ENCODE measurements at places on chromosomes 16 and 17.

DNA sequence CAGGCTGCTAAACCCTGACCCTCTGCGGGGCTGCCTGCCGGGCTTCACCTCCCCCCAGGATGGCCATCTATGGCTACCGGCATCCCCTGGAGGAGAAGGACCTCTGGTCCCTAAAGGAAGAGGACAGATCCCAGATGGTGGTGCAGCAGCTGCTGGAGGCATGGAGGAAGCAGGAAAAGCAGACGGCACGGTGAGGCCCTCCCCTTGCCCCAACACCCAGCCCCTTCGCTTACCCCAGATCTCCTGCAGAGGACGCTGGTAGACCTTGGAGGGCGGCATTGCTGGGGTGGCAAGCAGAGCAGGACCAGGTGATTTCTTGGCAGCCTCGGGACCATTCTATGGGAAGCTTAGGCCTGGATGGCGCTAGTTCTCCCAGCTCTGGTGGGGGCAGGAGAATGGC is 24.5 kb downstream of the ABCC3 start:
- DNase-seq: no peak

DNA sequence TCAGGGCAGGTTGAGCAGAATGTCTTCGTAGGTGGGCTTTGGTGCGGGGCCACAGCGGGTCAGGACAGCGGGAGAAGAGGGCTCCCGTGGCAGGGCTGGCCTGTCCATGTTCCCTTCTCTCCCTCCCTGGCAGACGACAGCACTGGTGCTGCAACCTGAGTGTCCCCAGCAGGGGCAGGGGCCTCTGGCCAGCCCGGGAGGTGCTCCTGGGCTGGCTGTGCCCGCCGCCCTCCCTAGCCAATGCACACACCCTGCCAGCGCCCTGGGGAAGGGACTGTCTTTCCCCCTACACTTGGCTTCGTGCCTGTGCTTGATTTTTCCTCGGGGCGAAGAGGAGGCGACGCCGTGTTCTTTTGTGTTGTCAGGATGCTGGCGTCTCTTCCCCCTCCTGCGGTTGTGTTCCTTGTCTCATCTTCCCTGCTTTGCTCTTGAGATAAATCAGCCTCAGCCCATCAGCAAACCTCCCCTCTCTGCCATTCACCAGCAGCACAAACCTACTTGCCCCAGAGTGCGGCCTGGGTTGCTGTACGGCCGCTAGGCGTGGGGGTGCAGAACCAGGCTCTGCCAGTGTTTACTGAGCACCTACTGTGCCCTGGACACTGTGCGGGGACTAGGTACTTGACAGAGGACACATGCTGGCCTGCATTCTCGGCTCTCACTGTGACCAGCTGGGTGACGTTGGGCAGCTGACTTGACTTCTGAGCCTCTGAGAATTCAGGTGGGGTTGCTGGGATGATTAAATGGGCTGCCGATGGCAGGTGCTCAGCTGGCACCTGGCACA is 237.3 kb upstream of the CIBAR2 start:
- DNase-seq: no peak

DNA sequence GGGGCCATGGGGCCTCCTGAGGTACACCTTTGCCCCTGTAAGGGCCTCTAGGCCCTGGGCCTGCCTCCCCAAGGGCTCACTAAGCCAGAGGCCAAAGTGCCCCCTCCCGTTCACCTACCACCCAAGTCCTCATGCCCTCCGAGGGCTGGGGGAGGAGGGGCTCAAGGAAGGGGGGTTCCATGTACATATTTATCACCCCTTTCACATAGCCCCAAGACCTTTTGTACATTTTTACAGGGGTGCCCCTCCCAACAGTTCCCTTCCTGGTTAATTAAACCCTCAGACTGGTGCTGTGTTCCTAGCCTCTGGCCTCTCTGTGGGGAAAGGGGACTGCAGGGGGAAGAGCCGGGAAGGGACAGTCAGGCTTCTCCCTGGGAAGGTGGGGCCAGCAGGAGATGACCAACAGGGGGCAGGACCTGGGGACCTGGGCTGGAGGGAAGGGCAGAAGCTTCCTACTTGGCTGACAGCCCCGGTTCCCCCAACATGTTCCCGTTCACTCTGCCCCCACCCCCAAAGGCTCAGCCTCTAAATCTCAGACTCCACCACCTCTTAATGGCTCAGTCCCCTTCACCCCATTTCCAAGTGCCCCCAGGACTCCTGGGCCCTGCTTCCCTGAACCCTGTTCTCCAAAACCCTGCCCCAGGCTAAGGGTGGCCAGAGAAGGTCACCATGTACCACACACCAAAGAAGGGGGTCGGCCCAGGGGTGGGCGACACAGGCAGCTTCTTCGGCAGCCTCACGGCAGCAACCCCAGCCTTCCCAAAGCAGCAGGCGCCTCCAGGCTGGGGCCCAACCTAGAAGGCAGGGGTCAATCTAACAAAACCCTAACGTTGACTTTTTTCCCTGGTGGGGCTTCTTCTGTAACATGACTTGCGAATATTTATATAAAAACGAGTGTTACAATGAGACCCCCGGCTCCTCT is 11.9 kb downstream of the FBRS start:
- DNase-seq: no peak

DNA sequence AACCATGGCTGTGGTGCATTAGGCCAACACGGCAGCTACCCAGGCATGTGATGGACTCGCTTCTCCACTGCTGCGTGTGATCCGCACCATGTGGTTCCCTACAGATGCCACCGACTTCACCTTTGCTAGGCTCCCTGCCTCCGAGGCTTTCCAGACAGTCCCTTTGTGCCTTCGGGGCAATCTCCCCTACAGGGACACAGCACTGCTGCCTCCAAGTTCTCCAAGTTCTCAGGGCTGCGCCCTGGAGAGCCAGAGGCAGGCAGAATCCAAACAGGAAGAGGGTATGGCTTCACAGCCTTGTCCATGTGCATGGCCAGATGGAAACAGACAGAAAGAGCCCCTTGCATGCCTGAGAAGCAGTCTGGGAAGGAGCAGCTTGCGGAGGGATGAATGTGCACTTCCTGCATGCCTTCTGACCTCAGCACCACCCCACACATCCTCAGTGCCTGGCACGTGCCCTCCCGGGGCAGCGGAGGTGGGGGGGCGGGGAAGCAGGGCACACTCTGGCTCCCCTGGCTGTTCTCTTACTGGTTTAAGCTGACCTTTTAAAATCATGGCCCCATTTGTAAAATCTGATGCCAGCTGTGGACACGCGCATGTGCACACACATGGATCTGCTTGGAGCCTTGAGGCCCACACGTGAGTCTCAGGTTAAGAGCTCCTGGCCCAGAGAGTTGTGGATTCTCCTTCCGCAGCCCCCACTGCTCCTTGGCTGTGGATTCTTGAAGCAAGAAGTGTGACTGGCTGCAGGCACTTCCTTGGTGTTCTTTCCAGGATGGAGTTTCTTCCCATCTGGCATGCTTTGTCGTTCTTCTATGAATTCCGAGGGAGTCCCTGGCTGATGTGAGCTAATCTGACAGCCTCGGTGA is 55.3 kb upstream of the MTSS2 start:
- peak; percentile 62 for DNase-seq

GRCh38 chr17:31422443-31422842 is 31.0 kb downstream of the RAB11FIP4 start:
- no peak for DNase-seq

DNA sequence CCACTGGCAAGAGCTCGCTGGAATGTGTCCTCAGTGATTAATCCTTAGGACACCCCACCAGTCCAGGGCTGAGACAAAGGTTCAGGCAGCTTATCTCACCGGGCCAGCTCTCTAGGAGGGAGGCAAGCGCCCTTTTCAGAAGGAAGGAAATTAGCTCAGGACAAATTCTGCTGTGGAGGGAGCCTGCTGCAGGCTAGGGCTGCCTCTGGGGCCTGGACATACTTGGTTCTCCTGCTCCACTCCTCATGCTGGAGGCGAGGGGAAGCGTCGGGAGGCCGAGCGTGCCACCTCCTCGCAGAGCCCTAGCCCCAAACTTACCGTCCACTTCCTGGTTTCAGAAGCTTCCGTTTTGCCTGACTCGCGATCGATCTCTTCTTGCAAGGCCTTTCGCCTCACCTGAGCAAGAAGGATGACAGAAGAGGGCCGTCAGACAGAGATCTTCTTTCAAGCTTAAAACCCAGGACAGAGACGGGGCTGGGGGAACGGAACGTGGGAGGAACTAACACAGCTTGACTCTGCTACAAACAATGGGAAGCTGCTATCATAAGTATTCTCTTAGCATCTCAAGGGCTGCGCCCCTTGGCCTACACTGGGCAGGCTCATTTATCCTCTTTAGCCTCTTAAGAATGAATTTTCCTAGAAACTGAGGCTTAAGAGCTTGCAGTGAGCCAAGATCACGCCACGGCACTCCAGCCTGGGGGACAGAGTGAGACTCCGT is 7.7 kb downstream of the KNOP1 start:
- no peak for DNase-seq

DNA sequence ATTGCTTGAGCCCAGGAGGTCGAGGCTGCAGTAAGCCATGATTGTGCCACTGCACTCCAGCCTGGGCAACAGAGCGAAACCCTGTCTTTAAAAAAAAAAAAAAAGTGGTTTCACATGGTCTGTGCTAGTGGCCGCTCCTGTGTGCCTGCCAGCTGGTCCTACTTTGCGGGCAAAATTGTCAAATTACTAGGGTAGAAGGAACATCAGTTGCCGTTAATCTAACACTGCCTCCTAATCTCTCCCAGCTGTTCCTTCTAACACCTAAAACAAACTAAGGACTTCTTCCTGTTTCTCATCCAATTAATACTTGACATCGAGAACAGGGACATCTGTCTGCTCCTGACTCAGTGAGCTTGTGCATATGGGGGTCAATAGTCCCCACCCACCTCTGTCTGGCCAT is 23.9 kb downstream of the TMEM11 start:
- DNase-seq: no peak

- DNase-seq: no peak
Measured at GRCh38 chr16:28835864-28836760, 10.0 kb downstream of the TUFM start.

DNA sequence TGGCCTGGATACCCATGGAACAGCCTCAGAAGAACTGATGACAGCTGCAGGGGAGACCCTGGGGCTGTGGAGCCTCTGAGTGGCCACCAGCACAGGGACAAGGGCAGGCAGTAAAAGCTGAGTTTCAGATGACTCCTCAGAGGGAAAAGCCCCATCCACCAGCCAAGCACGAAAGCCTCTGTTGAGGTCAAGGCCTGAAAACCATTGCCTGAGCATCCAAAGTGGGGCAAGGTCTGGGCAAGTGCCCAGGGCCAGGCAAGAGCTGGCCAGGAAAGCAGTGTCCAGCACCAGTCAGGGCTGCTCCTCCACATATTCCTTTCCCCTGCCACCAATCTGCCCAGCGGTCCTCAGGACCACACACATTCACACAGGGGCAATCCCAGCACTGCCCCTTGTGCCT is 16.4 kb downstream of the ATP6V0D1 start:
- no peak for DNase-seq

- DNase-seq: peak; percentile 79
Measured at GRCh38 chr16:88941913-88942909, 34.8 kb downstream of the CBFA2T3 start.

- peak; percentile 83 for DNase-seq
Measured at GRCh38 chr17:40443196-40443987, at the start of gene IGFBP4. TSS of gene IGFBP4 (plus strand) at chr17:40443450. CDS start at chr17:40443736, 286 bp downstream.

- no peak for DNase-seq
Measured at GRCh38 chr17:48556576-48557401, 11.9 kb upstream of the HOXB2 start.

- no peak for DNase-seq
Measured at GRCh38 chr17:75152523-75152921, 1.8 kb downstream of the JPT1 start.

DNA sequence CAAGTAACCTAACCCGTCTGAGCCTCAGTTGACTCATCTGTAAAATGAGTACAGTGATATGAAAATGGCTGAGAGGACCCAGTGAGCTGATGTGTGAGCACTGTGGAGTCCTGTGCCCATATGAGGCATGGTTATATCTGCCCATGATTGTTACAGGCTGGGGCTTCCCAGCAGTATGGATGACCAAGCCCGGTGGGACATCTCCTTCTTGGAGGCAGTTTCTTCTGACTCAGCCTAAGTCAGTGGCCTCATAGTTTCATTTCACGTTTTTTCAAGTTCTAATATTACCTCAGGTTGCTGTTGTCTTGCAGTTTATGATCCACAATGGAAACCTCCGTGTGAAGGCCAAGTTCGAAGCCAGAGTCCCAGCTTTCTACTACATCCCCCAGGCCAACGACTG is 4.8 kb downstream of the ADAP2 start:
- DNase-seq: no peak

DNA sequence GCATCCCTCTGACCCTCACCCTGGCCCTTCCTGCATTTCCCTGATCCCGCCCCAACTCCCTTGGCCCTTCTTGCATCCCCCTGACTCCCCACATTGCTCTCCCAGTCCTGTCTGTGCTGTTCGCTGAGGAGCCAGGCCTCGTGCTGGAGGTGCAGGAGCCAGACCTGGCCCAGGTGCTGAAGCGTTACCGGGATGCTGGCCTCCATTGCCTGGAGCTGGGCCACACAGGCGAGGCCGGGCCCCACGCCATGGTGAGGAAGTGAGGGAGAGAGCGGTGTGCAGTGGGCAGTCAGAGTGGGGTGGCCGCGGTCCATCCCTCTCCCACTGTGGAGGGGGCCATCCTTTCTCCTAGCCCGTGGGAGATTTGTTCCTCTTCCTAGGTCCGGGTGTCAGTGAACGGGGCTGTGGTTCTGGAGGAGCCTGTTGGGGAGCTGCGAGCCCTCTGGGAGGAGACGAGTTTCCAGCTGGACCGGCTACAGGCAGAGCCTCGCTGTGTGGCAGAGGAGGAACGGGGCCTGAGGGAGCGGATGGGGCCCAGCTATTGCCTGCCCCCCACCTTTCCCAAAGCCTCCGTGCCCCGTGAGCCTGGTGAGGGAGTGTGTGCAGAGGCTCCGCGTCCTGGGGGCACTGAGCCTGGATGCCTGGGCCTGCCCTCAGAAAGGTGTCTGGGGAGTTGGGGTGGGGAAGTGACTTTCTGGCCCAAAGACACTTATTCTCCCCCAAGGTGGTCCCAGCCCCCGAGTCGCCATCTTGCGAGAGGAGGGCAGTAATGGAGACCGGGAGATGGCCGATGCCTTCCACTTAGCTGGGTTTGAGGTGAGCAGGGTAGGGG is 17.8 kb downstream of the PFAS start:
- DNase-seq: no peak

DNA sequence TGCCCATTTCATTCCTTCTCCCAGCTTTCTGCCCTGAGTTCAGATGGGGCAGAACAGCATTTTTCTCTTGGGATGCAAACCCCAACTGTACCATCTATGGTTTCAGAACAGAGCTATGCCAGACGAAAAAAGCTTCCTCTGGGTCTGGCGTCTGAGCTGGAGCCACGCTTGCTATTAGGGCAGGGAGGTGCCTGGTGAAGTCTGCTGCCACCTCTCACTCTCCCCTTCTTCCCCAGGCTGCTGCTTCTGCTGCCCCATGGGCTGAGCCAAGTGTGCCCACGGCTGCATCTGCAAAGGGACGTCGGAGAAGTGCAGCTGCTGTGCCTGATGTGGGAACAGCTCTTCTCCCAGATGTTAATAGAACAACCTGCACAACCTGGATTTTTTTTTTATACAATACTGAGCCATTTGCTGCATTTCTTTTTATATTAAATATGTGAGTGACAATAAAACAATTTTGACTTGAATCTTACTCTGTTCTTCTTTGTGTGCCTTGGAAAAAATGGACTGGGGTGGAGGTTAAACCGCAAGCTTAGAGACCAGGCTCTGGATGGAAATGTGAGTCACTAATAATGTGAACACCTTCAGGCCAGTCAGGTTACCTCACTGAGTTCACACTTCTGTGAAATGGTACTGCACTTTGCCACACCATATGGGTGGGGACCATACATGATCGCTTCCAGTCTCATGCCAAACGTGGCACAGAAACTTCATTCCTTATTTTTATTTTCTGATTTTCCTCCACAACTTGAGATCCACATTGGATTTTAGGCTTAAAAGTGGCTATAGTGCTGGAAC is 1.7 kb upstream of the MT1A start:
- DNase-seq: no peak

Data from activated CD4-positive, alpha-beta T cell treated with anti-CD3 and anti-CD28 coated beads for 36 hours (primary cell).